ENCODE measurements at places on chromosomes 3 and 15. TPM values are rescaled to one million over a fixed set of nuclear protein-coding genes. Genes with fewer than 3 reads are reported as not detected.
A peak's percentile ranks its signal among the peaks of the same experiment; 100 is the strongest.

PTH1R gene
- total RNA-seq: not detected

APOD gene
- not detected for total RNA-seq

MAP6D1 gene
- 0.62 TPM for total RNA-seq

CIB2 gene
- total RNA-seq: 1.8 TPM

RASA2 gene
- 10.7 TPM for total RNA-seq

ECE2 gene
- not detected for total RNA-seq

GMNC gene
- total RNA-seq: not detected

P3H2 gene
- total RNA-seq: not detected

RAD51 gene
- total RNA-seq: 20.6 TPM

GP5 gene
- not detected for total RNA-seq

MST1R gene
- 0.13 TPM for total RNA-seq

ITIH1 gene
- 12.3 TPM for total RNA-seq

PARP15 gene
- total RNA-seq: not detected

LRRC49 gene
- 2.0 TPM for total RNA-seq

GRCh38 chr3:126132751-126133511 is 47.5 kb downstream of the ALDH1L1 start:
- DNase-seq: no peak

DNA sequence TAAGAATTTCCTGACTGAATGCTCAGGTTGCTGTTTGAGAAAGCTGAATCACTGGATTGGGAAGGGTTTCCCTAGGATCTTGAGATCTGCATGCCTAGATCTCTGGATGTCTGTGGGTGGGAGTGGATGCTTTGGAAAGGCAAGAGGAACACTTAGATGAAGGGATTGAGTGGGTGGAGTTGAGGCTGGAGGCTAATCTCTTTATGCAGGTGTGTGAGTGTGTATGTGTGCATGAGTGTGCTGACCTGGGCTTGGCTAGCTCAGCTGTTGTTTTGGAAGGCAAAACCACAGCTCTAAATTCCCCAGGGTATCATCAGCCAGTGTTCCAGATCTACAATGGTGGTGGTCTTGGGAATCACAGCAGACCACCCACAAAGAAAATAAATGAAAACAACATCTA is 60.5 kb downstream of the CLDN1 start:
- no peak for DNase-seq

GRCh38 chr3:126472277-126473006 is 3.2 kb downstream of the ZXDC start:
- DNase-seq: peak; percentile 94

DNA sequence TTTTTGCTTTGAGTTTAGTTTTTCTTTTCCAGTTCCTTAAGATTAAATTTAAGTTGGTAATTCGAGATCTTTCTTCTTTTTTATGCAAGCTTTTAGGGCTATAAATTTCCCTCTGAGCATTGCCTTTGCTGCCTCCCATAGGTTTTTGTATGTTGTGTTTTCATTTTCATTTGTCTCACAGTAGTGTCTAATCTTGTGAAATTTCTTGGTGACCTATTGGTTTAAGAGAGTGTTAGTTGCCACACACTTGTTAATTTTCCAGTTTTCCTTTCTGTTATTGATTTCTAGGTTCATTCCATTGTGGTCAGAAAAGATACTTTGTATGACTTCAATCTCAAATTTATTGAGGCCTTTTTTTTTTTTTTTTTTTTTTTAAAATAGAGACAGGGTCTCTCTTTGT is 18.3 kb upstream of the IL20RB start:
- no peak for DNase-seq

- no peak for DNase-seq
These were observed 8.1 kb downstream of the STX19 start for GRCh38 chr3:94020293-94020692.

- no peak for DNase-seq
These were observed 42.9 kb downstream of the SIDT1 start for GRCh38 chr3:113575206-113575605.

DNA sequence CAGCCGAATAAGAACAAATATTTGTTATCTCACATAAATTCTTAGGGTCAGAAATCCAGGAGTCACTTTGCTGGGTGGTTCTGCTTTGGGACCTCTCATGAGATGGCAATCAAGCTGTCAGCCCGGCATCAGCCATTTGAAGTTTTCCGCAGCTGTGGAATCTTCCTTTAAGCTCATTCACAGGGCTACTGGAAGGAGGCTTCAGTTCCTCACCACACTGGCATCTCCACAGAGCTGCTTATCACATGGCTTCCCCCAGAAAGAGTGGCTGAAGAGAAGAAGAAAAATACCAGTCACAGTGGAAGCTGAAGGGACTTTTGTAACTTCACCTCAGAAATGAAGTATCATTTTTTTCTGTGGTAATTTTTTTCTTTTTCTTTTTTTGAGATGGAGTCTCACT is 267.7 kb downstream of the CHL1 start:
- no peak for DNase-seq

- no peak for DNase-seq
These were observed 470.8 kb upstream of the ROBO1 start for GRCh38 chr3:80238606-80239005.

GRCh38 chr3:55782351-55782750 is 295.2 kb upstream of the WNT5A start:
- DNase-seq: no peak

DNA sequence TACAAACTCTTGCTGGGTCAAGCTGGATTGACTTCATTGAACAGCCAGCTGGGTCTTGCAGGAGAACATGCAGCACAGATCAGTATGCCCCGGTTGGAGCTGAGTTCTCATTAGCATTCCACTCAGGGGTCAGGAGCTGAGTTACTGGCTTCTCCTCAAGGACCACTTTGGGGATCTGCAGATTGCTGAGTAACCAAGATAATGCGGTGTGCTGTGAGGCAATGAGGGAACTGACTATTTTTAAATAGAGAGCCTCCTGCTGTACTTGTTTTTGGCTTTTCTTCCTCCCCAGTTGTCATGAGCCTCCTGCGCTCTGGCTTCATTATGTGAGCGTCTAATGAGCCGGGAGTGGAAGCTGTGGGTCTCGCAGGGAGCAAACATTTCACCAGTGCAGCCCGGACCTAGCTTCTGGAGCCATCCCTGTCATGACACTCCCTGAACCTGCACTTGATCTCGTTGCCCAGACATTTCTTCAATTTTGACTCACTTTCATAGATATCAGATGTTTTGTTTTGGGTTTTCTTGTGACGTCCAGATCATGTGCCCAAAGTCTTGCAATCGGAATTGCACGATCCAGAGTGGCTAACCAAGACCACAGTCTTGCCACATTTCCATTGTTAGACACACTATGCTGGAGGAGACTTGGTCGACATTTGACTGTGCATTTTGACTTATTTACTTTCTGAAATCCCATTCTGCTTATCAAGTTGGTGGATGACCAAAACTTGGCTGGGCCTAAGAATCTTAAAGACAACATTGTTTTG is 327.2 kb downstream of the LRTM1 start:
- DNase-seq: no peak

DNA sequence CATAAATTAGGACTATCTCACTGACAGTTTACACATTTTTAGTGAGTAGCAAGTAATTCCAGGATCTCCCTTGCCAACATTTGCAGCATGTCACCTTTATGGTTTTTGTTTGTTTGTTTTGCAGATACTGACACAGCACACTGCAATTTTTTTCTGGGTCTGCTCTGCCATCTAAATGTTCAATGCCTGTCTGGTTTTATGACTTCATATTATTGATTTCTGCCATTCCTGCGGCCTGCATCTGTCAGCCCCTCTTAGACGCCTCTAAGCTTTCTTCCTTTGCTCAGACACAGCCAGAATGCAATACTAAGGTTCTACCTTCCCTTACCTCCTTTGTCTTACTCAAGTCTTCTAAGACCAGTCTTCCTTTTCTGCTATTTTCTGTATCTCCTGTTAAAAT is 321.2 kb upstream of the AZI2 start:
- no peak for DNase-seq

GRCh38 chr3:12303534-12303933 is 14.7 kb downstream of the PPARG start:
- no peak for DNase-seq

- DNase-seq: no peak
These were observed 212.4 kb upstream of the ZBTB20 start for GRCh38 chr3:115359536-115359935.

DNA sequence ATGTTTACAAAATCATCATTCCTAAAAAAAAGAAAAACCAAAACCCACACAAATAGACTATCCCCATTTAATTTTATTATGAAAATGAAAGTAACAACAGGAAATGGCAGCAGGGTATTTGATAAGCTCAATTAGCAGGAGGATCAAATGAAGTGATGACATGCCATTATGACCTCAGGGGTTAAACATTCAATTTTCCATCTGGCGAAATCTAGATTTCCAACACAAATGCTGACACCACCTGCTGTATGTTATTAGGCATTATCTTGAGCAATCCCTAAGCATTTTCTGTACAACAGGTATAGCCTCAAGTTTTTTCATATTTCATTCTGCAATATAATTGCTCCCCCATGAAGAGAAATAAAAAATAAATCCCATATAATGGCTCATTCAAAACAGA is 57.1 kb downstream of the SHQ1 start:
- no peak for DNase-seq

- no peak for DNase-seq
These were observed 141.8 kb downstream of the ALDH1A2 start for GRCh38 chr15:57923750-57924149.

DNA sequence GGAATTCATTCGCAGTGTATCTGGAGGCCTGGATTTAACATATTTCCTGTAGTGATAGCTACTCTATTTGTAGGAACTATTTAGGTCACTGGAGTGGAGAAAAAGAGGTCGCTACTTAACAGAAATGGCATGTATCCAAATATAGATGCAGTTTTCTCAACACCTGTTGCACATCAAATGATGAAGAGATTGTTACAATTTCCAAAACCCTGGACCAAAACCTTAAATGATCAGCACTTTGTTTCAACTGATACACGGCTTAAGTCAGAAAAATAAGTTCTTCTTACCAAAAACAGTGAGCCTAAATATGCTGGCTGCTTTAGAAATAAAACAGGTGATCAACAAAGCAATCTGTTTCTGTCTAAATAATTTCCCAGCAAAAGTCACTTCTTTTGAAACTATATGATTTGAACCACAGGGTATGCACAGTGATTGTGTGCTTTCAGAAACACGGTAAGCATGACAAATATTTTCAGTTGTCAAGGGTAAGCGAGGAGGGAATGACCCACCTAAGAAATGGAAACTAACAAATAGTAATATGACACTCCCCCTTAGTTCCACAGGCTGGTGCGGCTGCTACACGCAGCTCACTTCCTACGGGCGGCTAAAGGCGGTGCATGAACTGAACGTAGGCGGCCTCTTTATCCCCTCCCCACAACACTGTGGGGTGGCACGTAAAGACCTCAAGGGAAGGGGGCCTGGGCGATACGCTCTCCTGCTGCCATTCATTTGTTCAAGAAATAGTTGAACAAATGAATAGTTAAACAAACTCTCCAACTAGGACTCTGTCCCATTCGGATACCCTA is 1.1 kb downstream of the EHD4 start:
- peak; percentile 61 for DNase-seq

GRCh38 chr15:48149858-48150257 is 28.2 kb downstream of the MYEF2 start:
- no peak for DNase-seq

DNA sequence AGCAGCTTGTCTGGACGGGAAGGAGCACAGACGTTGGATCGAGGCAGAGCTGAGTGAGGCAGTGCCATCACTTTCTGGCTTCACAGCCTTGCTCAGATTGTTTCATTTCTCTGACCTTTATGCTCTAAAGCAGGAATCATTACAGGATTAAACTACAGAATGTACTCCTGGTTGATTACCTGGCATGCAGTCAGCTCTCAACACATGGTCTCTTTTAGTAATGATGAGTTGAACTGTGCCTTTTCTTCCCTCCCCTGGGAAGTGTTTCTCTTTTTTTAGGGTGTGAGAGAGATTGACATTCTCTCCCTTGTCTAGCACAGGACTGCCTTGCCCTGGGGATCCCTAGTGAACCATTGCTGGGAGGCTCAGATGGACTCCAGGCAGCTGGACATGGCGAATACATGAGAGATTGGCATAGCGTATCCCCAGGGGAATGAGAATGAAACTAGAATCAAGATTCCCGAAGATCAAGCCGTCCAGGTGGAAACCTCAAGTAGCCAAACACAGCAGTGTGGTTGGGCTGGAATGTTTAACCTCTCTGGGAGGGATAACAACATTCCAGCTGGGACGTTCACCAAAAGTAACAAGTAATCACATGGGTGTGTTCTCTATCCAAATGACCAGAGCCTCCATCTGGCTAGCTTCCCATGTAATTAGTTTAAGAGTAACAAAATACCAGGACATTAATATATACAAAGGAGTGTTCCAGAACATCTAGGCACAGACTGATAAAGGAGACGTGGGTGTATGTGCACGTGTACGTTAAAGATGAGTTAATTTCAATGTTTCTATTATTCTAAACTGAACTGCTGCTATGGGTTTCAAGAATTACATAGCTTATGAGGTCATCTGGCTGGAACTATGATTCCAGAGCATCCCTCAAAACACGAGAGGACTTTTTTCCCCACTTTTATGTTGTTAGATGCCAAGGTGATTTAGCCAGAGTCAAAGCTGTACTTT is 118.6 kb upstream of the NR2E3 start:
- no peak for DNase-seq

- no peak for DNase-seq
These were observed 301.9 kb downstream of the CACNA2D3 start for GRCh38 chr3:54424292-54424691.

DNA sequence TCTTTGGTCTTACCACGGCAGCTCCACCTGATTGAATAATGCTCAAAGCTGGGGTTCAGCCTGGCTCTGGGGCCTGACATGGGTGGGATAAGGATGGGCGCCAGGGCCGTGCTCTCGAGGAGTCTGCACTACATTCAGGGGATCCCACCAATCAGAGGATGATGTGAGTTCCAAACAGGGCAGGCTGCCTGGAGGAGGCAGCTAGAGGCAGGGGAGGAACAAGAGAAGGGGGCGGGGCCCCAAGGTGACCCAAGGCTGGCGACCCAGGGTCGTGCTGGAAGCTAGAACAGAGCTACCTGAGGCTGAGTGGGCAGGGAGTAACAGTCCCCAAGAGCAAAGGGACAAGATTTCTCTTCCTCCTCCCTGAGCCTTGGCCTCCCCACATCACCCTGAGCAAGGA is 56.1 kb downstream of the PCSK6 start:
- no peak for DNase-seq

DNA sequence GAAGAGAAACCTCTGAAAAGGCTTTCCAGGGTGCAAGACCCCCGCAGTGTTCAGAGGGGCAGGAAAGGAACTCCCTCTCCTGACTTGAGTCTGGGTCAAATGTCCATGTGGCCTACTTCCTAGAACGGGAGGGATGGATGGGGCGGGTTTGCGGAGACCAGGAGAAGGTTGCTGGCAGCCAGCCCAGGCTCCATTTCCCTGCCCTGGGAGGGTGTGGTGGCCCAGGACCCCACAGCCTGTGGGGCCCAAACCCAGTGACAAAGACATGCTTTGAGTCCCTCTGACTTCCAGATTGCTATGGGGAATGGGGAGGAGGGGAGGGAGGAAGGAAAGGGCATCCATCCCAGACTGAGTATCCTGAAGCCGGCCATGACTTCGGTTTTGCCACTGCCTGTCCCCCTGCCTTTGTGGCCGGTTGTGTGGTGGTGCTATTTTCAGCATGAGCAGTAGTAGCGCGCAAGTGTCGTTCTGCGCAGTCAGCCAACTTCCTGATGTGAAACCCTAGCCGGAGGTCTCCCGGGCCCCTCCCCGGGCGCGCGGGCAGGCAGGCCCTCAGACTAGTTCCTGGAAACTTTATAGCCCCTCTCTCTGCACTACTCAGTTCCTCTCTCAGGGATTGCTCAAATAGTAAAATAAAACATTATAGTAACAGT is 24.4 kb downstream of the MAGEF1 start:
- DNase-seq: no peak
